ENCODE measurements at places on chromosomes 12 and 14.

DNA sequence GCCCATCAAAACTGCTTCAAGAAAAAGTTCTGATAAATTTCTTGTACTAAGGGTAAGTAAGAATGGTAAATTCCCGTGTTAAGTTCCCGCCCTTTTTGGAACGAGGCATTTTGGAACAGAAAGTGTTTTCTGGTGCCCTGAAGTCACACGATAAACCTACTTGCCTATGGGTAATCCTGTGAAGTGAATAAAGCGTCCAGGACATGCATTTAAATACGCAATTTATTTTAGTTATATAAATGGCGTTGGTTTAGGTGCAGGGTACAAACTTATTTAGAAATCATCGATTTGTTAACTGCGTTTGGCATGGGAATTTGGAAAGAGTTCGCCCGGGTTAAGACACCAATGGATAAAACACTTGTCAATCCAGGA lies 715 bp upstream of the RAP1B start:
- DNase-seq, result no peak

DNA sequence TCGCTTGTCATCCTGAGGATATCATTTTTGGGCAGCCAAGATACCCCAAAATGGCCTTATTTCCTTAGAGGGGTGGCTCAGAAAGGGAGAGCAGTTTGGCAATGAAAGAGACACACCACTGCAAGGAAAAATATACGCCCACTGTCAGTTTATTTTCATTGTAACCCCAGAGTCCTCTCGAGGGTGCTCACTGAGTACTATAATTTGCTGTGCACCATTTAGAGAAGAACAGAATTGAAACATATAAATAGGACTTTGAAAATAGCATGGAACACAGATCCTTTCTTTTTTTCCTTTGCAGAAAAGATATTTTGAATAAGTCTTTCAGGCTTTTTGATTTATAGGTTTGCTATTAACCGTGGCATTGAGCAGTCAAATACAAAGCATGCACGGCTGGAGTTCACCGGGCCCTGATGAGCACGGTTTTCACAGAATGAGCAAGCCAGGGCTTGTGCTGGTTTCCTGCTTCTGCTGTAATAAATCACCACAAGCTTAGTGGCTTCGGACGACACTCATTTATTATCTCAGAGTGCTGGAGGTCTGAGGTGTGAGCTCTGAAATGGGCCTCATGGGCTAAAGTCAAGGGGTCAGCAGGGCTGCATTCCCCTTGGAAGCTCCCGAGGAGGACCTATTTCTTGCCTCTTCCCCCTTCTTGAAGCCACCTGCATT lies 152.3 kb downstream of the ZNF664 start:
- no peak for DNase-seq

DNA sequence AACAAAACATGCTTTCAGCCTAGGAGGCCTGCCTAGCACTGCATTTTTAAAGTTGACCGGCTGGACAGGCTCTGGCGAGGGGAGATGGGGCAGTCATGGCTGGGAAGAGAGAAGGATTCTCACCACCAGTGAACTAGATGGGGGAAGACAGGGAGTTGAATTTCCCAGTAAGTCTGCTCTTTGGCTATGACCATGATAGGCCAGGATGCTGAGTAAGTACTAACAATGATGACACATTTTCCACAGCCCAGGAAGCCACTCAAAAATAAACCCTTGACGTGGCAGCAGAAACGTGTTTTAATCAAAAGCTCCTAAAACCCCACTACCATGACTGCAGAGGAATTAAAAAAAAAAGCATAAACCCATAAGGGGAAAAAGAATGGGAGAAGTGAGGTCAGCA lies 19.0 kb downstream of the KCTD10 start:
- DNase-seq, result peak; percentile 72

- no peak for DNase-seq
These were observed 56.5 kb upstream of the CCND2 start for GRCh38 chr12:4217091-4217490.

- DNase-seq, result no peak
These were observed 218.1 kb upstream of the SRRM4 start for GRCh38 chr12:118763234-118763633.

Measured in hepatic stellate cell (primary cell).